Testis (tissue), 5 donors: ENCODE measurements at places on chromosomes 4 and X.

GRCh38 chrX:30283456-30284200 is 25.6 kb downstream of the NR0B1 start:
- H3K27me3 ChIP-seq: no peaks in the 10 kb centered on the region
- H3K4me1 ChIP-seq: no peaks in the 10 kb centered on the region
- DNase-seq: no peak
- no peaks in the 10 kb centered on the region for H3K36me3 ChIP-seq

GRCh38 chr4:68342134-68342533 is 7.8 kb downstream of the YTHDC1 start:
- no peaks in the 10 kb centered on the region for H3K36me3 ChIP-seq
- no peak for DNase-seq
- H3K4me3 ChIP-seq: no peak overlapping the region

GRCh38 chrX:42715701-42716262 is 62.2 kb downstream of the PPP1R2C start:
- no peaks in the 10 kb centered on the region for H3K36me3 ChIP-seq
- H3K27me3 ChIP-seq: no peaks in the 10 kb centered on the region
- H3K27ac ChIP-seq: no peak overlapping the region
- no peak for DNase-seq

- H3K27ac ChIP-seq: no peak overlapping the region
- H3K4me1 ChIP-seq: no peaks in the 10 kb centered on the region
- no peaks in the 10 kb centered on the region for H3K27me3 ChIP-seq
These were observed 89.9 kb downstream of the PLS3 start for GRCh38 chrX:115650916-115651315.

DNA sequence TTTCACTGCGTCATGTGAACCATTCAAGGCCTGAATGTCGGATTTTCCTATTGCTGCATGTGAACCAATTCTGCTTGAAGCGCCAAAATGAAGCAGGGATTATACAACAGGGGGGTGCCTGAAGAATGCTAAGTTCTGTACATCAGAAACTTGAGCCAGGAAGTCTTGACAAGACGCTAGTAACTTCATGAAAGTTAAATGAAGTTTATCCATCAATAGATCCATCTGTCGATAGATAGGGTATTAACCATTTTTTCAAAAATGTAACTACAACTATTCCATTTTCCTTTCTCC is 590 bp upstream of the NAF1 start:
- no peaks in the 10 kb centered on the region for H3K27me3 ChIP-seq
- peaks cover 5% of the 10 kb centered on the region for H3K4me1 ChIP-seq
- DNase-seq: no peak
- no peaks in the 10 kb centered on the region for H3K36me3 ChIP-seq
